WERI-Rb-1 (cell line): ENCODE measurements at places on chromosomes 6 and 20.

DNA sequence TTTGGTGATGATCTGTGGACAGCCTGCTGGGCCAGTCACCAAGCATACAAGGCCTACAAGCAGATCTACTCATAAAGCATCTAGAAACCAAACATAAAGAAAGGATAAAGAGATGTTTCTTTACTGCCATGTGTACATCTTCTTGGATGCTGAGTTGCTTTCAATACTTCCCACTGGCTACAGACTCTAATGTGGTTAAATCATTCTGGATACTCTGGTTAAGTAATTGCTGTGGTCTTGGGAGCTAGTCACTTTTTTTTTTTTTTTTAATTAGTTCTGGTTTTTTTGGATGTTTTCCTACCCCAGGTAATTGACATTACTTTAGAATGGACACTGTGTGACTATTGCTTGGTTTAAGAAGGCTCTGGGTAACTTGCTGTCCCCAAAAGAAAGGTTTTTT is 215.4 kb upstream of the RUNX2 start:
- DNase-seq: no peak

DNA sequence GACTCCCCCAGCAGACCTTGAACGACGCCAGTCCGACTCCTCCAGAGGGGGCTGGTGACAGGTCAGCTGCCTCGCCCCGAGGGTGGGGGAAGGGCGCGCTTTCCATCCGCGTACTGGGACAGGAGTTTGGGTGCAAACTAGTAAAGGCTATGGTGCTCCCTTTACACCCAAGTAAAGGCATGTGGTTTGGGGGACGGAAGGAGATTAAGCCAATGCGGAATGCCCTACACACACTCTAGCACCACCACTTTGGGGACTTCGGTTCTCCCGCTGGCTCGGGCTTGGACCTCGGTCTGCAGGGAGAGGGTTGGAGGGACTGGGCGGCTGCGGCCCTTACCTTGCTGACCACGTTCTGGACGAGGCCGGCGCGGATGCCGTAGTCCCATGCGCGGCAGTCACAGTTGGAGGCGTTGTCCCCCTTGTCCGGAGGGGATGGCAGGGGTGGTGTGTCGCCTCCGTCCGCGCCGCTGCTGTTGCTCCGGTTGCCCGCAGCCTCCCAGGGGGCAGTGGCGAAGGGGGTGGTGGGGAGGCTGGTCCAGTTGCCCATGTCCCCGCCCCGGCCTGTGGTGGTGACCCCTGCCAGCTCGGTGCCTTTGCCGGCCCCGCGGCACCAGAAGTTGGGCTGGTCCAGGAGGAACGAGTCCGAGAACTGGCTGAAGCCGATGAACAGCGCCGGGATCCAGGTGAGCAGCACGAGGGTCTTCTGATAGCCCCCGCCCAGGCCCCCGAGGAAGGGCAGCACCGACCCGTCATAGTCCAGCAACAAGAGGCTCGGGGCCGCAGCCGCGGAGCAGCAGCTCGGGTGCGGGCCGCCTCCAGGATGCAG is 1.1 kb downstream of the SLC22A23 start:
- peak; percentile 69 for DNase-seq

DNA sequence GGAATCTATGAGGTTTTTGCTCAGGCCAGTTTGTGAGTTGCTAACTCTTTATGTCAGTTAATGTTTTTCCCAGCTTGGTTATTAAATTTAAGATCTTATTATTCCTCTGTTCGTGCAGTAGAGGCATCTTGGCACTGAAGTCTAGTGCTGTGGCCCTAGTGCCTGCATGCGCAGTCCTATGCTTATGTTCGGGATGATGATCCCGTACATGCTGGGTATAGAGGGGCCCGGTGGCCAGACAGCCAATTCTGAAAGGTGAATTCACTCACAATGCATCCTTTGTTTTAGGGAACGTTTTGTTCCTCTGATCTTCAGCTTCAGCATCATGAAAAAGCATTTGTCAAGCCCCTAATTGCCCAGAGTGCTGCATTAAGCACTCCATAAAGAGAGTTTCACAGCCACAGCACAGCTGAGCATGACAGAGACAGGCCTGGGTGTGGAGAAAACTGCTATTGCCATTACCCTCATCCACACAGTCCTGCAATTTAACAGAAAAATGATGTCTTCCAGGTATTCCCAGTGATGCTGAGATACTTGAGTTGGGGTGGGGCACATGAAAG is 39.8 kb upstream of the BACH2 start:
- no peak for DNase-seq

GRCh38 chr6:36751091-36751490 is 53.5 kb downstream of the RAB44 start:
- no peak for DNase-seq

- no peak for DNase-seq
Measured at GRCh38 chr6:136251394-136251793, 1.3 kb upstream of the MTFR2 start.

DNA sequence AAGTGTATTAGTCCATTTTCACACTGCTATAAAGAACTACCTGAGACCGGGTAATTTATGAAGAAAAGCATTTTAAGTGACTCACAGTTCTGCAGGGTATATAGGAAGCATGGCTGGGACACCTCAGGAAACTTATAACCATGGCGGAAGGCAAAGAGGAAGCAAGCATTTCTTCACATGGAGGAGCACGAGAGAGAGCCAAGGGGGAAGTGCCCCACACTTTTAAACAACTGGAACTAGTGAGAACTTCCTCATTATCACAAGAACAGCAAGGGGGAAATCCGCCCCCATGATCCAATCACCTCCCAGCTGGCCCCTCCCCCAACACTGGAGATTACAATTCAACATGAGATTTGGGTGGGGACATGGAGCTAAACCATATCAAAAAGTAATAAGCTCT is 28.3 kb upstream of the B3GAT2 start:
- DNase-seq: no peak

DNA sequence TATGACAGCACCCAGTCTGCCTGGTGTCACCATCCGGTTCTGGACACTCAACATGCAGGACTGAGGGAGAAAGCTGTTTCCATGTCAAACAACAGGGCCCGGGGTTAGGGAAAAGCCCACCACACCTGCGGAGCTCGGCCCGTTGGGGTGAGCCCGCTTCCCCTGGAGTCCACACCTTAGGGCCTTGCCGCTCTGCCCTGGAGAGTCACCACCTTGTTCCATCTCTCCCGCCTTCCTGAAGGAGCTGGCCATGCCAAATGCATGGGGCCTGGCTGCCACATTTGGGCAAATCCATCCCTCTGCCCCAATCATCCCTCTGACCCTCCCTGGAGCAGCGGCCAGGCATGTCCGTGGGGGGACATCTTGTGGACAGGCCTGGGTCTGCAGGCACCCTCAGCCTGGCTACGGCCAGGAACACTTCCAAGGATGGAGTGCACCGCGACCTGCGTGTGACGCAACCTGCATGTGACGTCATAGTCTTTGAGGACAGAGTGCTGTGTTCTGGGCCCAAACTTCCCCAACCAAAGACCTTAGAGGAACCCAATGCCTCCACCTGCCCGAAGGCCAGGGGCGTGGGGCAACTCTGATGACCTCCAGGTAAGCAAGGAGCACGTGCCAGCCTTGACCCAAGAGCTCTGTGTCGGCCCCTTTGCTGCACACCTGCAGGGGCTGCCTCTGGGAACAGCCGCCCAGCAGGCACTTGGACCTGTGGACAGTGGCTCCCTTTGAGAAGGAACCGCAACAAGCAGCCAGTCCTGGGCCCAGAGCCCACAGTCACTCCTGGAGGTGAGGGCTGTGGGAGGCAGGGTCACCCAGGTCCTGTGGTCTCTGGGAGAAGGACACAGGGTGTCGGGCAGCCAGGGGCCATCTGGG is 1.7 kb downstream of the CABLES2 start:
- peak; percentile 60 for DNase-seq

DNA sequence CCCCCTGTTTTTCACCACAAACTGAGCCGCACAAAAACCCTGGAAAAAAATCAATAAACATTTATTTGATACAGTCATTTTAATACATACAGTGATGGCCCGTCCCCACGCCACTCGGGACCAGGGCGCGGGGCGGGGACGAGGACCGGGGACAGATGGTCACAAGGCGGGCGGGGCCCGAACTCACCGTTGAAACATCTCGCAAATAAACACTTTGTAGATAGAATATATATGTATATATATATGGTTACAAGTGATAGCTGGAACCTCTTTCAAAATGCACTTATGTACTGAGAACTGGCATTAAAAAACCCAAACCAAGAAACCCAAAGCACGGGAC is 418 bp upstream of the UCKL1 start:
- DNase-seq: no peak

GRCh38 chr20:59150821-59151251 is 12.8 kb upstream of the ZNF831 start:
- no peak for DNase-seq

DNA sequence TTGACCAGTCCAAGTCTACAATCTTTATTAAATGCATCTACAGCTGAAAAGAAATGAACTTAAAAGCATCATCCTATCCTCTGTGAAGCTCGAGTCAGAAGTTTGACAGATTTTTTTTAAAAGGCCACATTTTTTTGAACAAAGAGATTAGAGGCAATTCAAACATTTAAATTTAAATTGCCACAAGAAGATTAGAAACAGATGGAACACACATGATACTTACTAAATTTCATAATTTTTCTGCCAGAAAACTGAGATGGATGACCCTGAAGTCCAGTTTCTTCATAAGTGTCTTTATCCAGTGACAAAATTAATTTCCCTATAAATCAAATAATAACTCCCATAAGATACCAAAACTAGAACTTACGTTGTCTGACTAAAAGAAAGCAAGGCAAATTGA is 4.3 kb downstream of the RPP40 start:
- no peak for DNase-seq

DNA sequence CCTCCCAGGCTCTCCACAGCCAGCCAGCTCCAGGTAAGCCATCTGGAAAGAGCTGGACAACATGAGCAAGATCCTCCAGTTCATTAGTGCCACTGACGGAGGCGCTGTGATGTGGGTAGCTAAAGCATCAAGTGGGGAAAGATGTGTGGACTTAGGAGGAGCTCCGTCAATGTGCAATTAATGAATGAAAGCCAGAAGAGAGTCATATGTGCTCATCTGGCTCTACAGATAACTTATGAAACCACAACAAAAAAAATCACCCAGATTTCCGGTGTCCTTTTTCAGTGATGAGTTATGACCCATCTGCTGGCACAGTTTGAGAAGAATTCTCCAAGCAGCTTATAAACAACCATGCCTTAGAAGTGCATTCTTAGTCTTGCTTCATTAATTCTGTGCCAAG is 311.7 kb upstream of the PLCB4 start:
- no peak for DNase-seq

- DNase-seq: no peak
Measured at GRCh38 chr6:158756126-158756525, 63.0 kb downstream of the EZR start.

GRCh38 chr6:122790028-122790422 is 967 bp downstream of the SMPDL3A start:
- DNase-seq: no peak

GRCh38 chr20:5510446-5510845 is 193.7 kb upstream of the PROKR2 start:
- DNase-seq: no peak

- DNase-seq: no peak
Measured at GRCh38 chr20:10558635-10559187, 115.1 kb downstream of the JAG1 start.

- no peak for DNase-seq
Measured at GRCh38 chr20:251354-251753, 6.2 kb upstream of the DEFB132 start.

- DNase-seq: no peak
Measured at GRCh38 chr6:13267142-13267651, 61.1 kb downstream of the TBC1D7 start.

DNA sequence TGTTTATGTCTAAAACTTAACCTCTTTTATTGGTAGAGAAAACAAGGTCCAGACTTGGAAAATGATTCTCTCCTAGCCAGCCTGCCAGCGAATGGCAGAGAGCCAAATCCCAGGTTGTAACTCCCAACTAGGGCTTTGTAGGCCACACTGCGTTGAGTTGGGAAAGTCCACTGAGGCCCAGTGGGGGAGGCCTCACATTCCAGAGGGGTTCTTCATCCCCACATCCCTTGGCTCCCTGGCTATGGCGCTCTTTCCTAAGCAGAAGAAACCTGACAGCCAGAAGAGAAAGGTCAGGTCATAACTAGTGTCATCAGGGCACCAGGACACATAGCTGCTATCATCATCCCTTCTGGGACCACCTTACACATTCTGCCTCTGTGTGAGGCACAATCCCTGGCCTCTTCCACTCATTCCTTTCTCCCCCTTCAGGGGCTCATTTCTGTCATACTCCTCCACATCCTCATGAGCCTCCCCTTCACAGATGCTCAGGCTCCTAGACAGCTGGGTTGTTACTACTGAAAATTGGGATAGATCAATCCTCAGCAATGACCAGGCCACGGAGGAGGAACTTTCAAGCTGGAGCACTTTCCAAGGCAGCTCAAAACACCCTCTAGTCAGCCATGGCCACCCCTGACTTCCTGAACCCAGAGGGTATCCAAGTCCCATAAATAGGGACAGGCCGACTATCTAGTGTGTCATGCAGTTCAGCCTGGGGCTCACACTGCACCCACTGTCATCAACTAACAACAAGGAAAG is 48.6 kb downstream of the TCP11 start:
- DNase-seq: no peak

DNA sequence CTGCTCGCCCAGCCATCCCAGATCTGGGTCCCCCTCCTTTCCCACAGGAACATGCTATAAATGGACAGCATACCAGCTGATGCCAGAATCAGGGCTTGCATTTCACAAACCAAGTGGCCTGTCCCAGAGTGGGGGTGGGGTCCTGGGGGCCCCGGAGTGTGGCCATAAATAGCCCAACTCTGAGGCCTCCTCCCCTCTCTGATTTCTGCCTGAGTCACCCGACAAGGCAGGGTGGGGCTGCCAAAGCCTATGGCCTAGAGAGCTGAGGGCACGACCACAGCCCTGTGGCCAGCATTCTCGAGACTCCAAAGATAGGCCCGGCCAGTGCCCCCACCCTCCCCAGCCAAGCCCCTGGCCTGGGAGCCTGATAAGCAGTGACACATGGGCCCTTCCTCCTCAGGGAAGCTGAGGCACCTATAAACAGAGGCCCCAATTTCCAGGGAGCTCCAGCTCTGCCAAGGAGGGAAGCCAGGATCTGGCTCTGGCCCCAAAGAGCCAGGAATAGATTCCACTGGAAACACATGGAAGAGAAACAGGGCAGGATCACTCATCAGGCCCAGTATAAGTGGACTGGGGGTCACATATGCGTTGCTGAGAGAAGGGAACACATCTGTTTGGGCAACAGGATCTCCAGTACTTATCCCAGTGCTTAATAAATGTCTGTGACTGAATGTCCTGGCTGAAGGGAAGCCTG is 20.3 kb downstream of the SNTA1 start:
- no peak for DNase-seq

- DNase-seq: no peak
Measured at GRCh38 chr6:104324301-104324700, 535.4 kb downstream of the HACE1 start.

GRCh38 chr20:2991532-2991931 is 51.9 kb upstream of the GNRH2 start:
- DNase-seq: no peak

- no peak for DNase-seq
Measured at GRCh38 chr6:117505311-117505710, 22.8 kb downstream of the DCBLD1 start.
